CD4-positive, alpha-beta T cell treated with Interleukin-12 subunit alpha and Interleukin-12 subunit beta, for 1 hour (primary cell): ENCODE measurements at places on chromosomes 4 and X.

DNA sequence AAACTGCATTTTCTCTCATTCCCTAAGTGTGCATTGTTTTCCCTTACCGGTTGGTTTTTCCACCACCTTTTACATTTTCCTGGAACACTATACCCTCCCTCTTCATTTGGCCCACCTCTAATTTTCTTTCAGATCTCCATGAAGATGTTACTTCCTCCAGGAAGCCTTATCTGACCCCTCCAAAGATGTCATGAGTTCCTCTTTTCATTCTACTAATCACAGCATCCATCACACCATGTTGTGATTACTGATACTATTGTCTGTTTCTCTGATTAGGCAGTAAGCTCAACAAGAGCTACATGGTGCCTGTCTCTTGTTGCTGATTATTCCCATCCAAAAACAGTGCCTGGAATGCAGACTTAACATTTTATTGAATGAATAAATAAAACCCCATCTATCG lies 2.9 kb upstream of the AFP start:
- DNase-seq, result no peak

DNA sequence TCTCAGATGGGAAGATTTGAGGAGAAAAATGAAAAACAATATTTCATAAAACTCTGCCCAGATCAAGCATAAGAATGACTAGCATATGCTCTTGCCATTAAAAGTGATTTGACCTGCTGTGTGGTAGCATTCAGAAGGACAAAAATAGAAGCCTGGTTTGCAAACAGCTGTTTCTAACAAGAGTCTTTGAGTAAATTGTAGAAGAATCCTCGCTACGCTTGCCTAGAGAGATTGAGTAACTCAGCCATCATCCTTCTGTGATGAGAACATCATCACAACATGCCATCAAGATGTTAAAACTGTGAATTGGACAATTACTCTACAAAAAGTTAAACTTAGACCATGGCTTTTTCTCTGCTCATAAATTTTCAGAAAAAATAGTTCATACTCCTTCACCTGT lies 168.9 kb upstream of the PUDP start:
- DNase-seq, result no peak

GRCh38 chrX:38606821-38607220 lies 45.5 kb downstream of the TSPAN7 start:
- DNase-seq, result no peak

GRCh38 chr4:107901213-107901934 lies 30.0 kb upstream of the CYP2U1 start:
- no peak for DNase-seq

GRCh38 chr4:166143227-166143626 lies 270.2 kb downstream of the TLL1 start:
- peak; percentile 13 for DNase-seq
